HS-27A (cell line): ENCODE measurements at places on chromosomes 3 and 15.

GRCh38 chr15:60115579-60116380 lies 111.7 kb downstream of the FOXB1 start:
- DNase-seq: no peak

DNA sequence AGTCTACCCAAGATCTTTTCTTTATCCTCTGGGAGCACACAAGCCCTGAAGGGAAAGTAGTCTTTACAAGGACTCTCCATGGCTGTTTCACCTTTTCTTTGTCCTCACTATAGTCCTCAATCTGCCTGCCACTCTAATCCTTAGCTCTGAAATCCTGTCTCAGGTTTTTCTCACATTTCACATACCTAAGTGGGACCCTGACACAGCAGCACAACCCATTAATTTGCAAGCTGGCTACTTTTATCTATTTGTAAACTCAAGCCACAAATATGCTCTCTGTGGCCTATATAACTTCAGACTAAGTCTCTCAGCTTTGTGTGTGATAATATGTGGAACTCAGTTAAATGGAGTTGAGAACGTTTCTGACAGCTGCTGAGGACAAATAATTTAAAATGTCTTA lies 19.8 kb downstream of the SIN3A start:
- DNase-seq: no peak

DNA sequence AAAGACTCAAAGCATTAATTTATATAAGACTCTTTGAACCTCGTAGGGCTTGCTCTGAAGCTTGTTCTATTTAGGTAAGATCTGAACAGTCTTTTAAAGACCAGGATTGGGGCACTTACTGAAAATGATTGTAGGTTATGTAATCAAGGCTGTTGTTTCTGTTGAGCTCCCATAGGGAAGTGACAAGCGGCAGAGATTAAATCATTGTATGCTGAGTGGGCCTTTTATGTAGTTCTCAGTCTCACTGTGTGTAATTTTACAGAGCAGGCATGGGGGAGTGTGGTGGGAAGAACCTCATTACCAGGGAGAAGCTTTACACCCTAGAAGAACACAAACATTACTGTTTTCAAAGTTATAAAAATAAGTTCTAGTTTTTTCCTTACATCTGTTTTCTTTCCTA lies 160.0 kb upstream of the SNTN start:
- DNase-seq: no peak

DNA sequence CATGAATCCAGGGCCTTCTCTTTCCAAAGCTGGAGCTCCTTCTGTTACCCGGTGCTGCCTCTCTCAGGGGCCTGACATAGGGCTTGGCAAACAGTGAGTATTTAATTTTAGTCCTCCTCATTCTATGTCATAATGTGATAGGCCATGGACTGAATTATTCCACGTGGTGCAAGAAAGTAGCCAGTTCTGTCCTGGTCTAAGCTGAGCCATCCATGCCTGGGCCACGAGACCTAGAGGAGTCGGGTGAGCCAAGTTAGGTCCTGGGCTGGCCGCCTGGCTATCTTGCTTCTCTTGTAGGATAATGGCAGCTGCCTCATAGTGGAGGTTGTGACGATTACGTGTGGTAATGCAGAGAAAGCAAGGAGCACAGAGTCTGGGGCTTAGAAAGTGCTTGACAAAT lies 170.6 kb downstream of the FAM43A start:
- no peak for DNase-seq
